Activated CD4-positive, CD25-positive, alpha-beta regulatory T cell (primary cell): ENCODE measurements at places on chromosomes 2 and 18.

DNA sequence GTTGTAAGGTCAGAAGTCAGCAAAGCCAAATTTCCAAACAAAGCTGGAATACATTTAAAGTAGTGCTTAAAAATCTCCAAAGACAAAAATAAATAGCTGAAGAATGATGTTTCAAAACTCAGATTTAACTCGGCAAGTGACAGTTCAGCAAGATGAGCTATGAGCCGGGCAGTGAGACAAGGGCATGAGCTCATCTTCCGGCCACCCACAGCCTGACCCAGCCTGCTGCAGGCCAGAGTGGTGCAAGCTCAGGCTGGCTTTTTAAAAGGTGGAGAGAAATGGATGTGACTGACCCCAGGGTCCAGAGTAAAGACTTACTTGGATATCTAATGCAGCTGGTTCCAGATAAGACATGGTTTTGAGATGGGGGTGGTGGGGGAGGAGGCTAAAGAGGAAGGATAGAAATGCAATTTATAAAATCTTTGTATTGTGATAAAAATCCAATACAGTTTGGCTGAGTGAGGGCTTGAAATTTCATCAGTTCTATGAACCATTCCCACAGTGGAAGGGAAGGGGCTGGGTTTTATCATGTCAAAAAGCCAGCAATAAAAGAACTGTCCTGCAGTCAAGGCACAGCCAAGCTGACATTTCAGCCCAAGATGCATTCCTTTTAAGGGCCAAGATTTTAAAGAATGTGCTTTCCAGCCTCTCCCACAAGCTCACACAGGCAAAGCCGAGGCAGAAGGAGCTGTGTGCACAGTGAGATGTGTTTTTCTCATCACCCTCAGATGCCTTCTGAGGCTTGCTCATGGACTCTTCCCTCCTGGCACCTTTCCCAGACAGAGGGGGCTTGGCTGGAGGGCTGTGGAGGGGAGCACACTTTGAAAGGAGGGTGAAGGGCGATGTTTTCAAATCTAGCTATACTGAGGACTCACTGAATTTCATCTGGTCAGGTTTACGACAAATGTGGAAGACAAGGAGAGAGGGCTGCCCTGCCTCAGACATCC lies 97.9 kb upstream of the KLHL29 start:
- DNase-seq: no peak

- no peak for DNase-seq
Measured at GRCh38 chr2:98405301-98405700, 39.4 kb upstream of the INPP4A start.

DNA sequence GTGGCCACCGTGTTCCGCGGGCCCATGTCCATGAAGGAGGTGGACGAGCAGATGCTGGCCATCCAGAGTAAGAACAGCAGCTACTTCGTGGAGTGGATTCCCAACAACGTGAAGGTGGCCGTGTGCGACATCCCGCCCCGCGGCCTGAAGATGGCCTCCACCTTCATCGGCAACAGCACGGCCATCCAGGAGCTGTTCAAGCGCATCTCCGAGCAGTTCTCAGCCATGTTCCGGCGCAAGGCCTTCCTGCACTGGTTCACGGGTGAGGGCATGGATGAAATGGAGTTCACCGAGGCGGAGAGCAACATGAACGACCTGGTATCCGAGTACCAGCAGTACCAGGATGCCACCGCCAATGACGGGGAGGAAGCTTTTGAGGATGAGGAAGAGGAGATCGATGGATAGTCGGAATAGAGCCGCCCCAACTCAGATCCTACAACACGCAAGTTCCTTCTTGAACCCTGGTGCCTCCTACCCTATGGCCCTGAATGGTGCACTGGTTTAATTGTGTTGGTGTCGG lies 17.7 kb downstream of the TUBB6 start:
- DNase-seq: no peak

GRCh38 chr2:38164881-38165280 lies 88.9 kb upstream of the CYP1B1 start:
- DNase-seq: no peak

- DNase-seq: peak; percentile 49
Measured at GRCh38 chr18:9971313-9971920, 57.6 kb downstream of the VAPA start.

DNA sequence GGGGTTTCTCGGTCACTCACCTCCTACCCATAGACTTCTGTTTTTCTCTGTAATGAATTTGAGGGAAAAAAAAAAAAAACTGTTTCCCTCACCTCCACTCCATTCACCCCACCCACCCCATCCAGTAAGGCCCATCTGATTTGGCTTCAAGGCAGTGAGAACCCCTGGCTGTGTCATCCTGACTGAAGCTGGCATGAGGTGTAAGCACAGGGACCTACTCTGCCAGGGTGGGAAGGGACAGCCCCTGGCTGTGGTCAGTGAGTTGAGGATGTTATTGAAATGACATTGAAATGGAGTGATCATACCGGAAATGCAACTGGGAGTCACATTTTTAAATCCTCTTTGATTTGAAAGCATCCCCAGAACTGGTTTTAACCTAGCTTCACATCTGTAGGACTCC lies 19.1 kb upstream of the BCL2L11 start:
- DNase-seq: no peak

DNA sequence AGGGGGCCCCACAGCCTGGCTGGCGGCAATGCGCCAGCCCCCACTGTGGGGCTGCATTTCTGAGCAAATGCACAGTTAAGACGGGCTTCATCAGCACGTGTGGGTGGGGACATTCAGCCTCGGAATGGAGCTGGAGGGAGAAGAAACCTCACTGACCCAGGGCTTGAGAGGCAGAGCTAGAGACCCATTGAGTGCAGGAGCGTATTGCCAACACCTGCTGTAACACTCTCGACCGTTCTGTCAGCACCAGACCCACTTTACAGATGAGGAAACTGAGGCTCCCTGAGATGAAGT lies 200.9 kb upstream of the RAB6C start:
- DNase-seq: no peak

- DNase-seq: no peak
Measured at GRCh38 chr2:113977660-113978523, 88.0 kb downstream of the ACTR3 start.

DNA sequence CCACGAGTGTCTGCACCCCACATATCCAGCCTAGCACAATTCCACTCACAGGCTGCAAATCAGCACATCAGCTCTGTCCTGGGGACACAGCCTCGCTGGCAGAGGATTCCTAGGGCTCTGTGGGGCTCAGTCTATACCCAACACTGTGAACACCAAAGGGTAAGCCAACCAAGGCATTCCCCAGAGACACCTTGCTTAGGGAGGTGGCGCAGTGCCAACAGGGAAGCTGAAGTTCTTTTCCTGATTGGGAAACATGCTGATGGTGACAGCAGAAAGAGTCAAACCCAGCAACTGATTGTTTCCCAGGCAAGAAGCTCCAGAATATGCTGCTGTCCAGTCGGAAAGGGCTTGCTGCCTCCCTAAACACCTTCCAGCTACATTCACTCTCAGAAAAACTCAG lies 55.8 kb downstream of the TTC32 start:
- DNase-seq: no peak

- no peak for DNase-seq
Measured at GRCh38 chr2:238970553-238971081, 122.7 kb downstream of the TWIST2 start.

DNA sequence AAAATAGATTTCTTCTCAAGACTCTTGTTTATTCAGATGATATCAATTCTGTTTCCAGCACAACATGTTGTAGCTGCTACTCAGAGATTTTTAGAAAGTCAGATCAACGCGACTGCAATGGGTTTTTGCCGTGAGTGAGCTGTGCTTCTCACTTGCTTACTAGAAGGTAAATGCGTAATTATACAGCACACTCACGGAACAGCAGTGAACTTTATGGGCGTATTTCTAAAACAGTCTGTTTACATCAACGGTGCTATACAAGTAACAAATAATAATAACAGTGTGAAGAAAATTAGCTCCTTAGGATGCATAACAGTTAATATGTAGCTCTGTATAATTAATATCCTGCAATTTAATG lies 533.6 kb downstream of the RNF144A start:
- no peak for DNase-seq

- no peak for DNase-seq
Measured at GRCh38 chr2:160224507-160224906, 24.4 kb upstream of the ITGB6 start.

DNA sequence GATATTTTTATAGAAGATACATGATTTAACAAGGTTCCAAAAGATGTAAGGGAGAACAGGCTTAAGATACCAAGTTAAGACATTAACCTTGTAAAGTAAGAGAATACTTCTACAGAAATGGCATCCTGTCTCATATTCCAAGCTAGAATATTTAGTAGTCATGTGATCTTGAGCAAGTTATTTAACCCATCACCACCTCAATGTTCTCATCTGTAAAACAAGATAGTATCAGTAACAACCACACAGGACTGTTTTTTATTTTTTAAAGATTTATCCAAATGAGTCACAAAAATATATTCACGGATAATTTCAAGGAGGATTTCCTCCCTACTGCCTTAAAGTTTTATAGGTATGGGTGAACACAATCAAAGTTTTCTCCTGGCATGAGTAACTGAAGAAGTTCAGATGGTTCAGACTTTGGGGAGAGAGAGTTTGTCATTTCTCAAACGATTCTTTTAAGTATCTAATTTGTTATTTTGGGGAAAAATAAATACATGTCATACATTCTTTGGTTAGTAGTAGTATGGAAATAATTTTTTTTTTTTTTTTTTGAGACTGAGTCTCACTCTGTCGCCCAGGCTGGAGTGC lies 25.9 kb downstream of the ROCK1 start:
- no peak for DNase-seq

DNA sequence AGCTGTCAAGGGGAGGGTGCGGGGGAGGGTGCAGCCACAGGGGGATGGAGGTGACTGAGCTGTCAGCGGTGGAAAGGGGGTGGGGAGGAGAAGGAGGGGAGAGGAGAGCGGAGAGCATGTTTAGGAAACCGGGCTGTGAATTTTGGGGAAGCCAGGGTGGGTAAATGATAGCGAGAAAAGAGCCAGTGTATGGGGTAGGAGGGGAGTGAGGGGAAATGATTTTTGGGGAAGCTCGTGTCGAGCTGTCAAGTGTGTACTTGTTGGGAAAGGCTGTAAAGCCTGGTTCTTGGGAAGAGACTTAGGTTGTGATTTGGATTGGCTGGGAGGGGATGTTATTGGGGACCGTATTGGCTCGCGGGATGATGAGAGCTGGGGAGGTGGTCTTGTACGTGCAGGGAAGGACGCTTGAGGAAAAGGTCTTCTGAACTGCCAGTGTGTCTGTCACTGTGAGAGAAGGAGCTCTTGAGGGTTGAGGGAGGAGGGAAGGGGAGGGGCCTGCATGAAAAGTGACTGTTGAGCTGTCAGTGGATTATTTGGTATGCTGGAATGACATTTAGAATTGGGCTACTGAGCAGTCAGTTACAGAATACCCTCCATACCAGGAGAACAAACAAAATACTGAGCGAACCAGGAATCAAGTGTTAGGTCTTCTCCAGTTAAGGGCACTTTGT lies 1.0 kb downstream of the UBR3 start:
- DNase-seq: no peak

DNA sequence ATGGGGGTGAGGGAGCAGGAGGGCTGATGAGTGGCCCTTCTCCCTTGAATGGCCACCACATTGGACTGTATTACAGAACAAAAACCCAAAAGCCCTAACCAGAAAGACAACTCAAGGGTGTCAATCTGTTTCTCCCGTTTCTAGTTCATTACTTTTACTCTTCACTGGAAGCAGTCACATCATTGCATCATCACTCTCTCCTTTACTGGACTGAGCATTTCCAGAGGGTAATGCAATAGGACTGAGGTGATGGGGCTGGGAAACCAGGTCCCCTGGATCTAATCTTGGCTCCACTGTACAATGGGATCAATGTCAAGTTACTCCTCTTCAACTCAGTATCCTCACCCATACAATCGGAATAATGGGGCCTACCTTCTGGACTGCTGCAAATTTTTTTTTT lies 56.1 kb downstream of the BCL2 start:
- no peak for DNase-seq

DNA sequence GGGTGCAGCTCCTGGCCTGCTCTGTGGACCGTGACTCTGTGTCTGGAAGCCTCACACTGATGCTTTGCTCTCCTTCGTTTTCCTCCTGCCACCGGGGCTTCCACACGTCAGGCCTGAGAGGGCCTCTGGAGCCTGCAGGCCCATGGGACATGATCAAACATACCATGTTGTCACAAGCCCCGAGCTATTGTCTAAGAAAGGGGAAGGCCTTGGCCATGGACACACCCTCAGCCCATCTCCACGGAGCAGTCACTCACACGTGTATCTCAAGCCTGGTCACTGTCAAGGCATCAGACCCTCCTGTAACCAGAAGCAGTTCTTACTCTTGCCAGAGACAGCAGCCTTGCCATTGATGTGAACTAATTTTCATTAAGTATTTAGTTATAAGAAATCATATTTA lies 814.1 kb upstream of the SALL3 start:
- no peak for DNase-seq
